ENCODE measurements at places on chromosomes 4 and X. TPM values are rescaled to one million over a fixed set of nuclear protein-coding genes. Genes with fewer than 3 reads are reported as not detected.
A peak's percentile ranks its signal among the peaks of the same experiment; 100 is the strongest.

The CXCL6 gene
- 0.64 TPM for total RNA-seq

DNA sequence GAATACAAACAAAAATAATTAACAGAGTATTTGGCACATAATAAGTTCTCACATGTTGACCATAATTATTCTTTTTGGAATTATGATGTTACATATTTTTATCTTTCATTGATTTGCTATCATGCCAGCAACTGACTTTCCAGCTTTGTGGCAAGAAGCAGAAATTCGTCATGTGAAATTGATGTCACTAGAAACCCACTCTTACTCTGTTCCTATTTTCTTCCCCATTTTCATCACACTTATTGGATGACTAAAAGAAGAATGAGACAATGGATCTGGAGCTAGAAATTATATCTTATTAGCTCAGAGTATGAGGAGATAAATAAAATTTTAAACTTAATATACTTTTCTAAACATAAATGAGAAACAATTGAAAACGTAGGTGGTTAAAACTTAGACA is 31.9 kb downstream of the EGF start:
- no peak for DNase-seq

GRCh38 chr4:58551676-58552075 is 1441.5 kb upstream of the IGFBP7 start:
- DNase-seq, result no peak

The P2RY4 gene
- not detected for total RNA-seq

The CDKL2 gene
- 1.3 TPM for total RNA-seq

The RIPPLY1 gene
- total RNA-seq, result not detected

DNA sequence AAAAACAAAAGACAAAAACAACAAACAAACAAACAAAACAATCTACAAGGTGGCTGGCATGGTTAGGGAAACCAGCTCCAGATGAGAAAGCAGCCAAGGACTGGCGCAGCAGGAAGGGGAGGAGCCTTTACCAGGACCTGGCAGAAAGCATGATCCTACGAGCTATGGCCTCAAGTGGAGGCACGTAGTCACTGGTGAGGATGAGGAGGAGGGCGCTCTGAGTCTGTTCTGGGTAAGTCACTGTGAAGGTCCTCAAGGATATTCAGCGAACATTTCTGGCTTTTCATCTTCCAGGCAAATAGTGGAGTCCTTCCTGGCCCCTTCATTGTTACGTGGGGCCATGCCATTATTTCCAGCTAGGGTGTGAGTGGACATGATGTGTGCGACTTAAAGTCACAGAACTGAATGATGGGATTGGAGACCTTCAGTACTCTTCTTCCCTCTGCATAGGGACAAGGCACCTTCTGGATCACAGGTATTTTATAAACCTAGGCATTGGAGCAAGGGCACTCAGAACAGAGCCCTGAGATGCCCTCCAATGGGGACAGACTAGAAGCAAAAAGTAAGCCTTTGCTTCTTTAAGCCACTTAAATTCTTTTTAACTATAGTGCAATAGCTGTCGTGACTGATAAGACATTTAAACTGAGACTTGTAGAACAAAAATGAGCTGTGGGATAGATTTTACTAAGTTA is 771.3 kb downstream of the RAB28 start:
- no peak for DNase-seq

The HUWE1 gene
- total RNA-seq, result 167 TPM

GRCh38 chr4:156109943-156110900 is 156.6 kb upstream of the CTSO start:
- DNase-seq, result peak; percentile 45

The DUX4 gene
- total RNA-seq, result not detected

The RNF175 gene
- total RNA-seq, result not detected

DNA sequence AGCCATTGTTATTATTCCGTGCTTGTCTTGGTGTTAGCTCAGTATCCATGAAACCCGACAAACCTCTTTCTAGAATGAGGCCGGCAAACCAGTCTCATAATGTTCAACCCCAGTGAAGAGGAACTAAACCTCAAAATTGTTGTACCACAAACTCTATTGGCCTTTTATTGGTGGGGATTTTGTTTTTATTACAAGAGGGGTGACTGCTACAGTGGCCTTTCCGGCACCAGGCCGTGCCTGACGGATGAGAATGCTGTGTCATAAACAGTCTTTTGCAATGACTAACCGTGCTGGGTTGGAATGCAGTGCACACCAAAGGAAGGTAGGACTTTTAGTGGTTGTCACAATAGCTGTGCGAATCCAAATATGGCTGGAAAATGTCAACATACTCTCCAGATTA is 60.8 kb downstream of the SHROOM2 start:
- peak; percentile 79 for DNase-seq

DNA sequence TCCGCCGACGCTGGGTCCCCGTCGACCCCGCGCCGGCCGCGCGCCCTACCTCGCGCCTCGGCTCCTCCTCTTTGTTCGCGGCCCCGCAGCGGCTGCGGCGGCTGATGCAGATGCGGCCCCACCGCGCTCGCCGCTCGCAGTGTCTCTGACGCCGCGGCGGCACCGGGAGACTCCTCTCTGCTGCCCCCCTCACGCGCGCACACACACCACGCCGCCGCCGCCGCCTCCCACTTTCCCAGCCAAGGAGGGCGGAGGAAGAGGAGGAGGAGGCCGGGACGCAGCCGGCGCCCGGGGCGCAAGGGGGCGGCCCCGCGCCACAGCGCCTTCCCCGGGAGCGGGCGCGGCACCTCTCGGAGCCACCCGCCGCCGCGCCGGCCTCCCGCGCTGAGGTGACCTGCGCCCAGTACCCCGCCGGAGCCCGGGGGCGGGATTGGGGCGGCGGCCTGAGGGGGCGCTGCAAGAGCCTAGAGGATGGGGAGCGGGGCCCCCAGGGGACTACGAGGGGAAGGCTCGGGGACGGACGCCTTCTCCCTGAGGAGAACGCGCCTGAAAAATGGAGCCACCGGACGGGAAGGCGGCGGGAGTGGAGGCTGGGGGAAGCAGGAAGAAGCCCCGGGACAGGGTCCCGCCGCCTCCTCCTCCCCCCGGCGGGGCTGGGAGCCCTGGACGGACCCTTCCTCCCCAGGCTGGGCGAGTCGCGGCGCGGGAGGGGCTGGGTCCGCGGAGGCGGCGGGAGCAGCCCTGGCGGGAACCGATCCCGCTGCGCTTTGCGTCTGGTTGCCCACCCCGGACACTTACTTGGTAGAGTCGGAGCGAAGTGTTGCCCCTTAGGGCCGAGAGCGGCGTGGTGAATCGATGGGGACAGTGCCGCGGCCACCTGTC is at the start of gene SH3RF1:
SH3RF1 (minus strand) TSS at position 147 of the 882 bp plus-strand sequence. CDS start 1,744 bp downstream, outside the sequence.
- DNase-seq, result peak; percentile 94
